ENCODE measurements at places on chromosomes 13 and 19.

- no peak for DNase-seq
Observed at GRCh38 chr19:23561341-23561740, 125.7 kb downstream of the ZNF675 start.

DNA sequence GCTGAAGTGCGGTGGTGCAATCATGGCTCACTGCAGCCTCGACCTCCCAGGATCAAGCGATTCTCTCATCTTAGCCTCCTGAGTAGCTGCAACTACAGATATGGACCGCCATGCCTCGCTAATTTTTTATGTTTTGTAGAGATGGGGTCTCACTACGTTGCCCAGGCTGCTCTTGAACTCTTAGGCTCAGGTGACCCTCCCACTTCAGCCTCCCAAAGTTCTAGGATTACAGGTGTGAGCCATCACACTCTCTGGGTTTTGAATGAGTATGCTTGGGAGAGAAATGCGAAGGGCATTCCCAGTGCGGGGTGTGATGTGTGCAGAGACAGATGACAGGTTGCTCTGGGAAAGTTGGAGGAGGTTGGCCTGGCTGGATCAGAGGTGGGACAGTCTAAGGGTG is 49.0 kb downstream of the RYR1 start:
- DNase-seq, result no peak

GRCh38 chr19:46478356-46478986 is 7.1 kb upstream of the PNMA8A start:
- DNase-seq, result no peak

DNA sequence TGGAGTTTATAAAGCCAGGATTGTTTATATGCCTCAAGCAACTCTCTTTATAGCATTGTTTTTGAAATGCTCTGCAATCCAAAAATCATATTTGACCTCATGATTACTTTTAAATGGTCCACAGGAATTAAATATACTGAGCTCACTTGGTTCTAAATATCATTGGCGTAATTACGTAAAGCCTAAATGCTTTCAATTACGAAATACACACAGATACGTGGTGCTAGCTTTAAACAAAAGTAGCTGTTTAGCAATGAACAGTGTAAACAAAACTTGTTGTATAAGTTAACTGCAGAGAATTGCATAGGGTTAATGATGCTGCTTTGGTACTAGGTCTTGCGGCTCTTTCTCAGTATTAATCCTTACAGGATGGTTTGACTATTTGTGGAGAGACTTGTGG is 346.6 kb downstream of the COG6 start:
- no peak for DNase-seq

DNA sequence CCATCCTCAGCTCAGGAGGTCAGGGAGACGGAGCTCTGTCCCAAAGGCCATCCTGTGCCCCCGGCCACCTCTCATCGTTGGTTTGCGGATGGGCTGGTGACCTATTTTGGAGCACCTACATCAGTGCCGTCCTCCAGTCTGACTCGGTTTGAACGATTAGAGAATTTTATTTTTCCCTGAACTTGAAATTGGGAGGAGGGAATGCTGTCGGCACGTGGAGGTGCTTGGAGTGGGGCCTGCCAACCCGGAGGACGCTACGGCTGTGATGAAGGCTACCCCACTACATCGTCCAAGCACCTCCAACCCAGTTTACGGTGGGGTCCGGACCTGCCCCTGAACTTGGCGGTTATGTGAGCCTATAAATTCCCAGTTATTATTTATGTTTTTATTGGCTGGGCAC is 3.0 kb upstream of the ZNF554 start:
- DNase-seq, result no peak

GRCh38 chr13:27170516-27171243 is 931 bp downstream of the USP12 start:
- DNase-seq, result peak; percentile 2

- no peak for DNase-seq
Observed at GRCh38 chr19:30596813-30597399, 224.7 kb downstream of the ZNF536 start.

DNA sequence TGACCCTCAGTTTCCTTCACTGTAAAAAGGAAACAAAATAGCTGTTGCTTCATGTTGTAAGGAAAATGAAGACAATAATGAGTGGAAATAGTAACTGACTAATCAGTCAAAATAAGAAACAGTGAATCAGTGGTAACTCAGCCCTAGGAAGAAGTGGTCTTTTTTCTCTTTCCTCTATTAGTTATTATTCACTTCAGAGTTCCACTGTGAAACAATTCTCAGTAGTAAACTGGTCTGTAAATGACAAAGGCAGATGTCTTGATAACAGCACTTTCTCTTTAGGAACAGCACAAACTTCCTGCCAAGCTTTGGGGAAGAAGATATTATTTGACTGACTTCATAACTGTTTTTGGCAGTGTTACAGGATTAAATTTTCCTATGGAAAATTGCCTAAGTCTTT is 600.5 kb upstream of the KLHL1 start:
- DNase-seq, result no peak

DNA sequence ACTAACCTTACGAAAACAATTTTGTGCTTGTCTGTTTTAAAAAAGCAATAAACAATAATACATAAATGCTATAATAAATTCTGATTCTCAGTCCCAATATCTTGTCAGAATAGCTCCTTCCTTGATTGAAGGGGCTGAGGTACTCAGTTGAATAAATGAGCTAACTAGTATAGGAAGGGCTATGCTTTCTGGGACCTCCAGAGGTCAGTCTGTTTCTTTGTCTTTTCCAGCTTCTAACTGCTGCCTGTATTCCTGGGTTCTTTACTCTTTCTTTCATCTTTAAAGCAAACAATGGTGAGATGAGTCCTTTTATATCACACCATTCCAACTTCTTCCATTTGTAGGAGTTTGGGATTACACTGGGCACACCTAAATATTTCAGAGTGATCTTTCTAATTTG is 1297.0 kb upstream of the ATXN8OS start:
- DNase-seq, result peak; percentile 3

DNA sequence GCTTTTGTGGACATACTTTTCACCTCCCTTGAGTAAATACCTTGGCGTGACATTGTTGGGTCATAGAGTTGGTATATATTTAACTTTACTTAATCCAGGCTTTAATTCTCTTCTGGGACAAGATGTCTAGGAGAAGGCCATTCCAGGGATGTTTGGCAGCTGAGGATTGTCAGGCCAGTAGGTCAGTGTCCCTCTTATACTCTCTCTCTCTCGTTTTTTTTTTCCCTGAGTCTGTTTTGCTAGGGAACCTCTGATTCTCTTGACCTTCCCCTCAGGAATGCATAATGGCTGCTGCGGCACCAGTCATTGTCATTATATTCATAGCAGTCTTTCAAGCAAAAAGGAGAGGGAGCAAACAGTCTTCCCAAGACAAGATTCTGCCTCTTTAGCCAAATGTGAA is 48.8 kb downstream of the BICRA start:
- no peak for DNase-seq

- DNase-seq, result no peak
Observed at GRCh38 chr19:15556634-15557181, 48.4 kb downstream of the CYP4F22 start.

GRCh38 chr19:53079313-53079924 is 23.8 kb downstream of the ZNF160 start:
- DNase-seq, result no peak

GRCh38 chr19:13118424-13119193 is 545 bp downstream of the NACC1 start:
- DNase-seq, result peak; percentile 45

GRCh38 chr13:52736891-52737290 is 2.7 kb downstream of the CNMD start:
- no peak for DNase-seq

GRCh38 chr19:872266-872951 is 12.9 kb downstream of the CFD start:
- DNase-seq, result no peak

DNA sequence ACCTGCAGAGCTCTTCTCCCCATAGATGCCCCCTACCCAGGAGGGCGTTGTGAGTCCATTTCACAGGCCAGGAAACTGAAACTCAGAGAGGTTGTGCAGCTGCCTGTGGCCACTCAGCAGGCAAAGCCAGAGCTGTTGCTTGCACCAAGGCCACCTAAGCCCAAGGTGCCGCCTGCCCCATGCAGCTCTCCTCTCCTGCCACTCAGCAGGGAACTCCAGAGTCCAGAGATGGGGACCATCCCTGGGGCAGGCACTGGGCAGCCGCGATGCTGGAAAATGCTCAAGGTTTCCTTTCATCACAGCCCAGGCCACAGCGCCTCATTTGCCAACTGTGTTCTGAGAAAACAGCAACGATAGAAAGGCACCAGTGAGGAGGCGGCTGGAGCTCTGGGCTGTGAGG is 41.0 kb upstream of the PEPD start:
- no peak for DNase-seq

DNA sequence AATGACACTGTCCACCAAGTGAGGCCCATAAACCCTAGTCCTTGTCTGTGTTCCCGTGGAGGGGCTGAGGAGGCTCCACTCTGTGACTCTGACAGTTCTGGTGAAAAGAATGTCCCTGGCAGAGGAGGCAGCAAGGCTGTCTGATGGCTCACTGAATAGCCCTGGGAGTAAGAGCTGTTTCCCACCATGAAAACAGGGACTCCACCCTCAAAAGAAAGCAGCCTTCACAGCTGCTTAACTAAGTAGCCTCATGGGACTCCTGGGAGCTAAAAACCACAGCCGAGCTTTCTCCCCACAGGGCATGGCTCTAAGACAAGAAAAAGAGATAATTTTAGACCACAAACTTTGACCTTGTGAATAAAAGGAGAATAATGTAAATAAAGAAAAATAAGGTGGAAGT is 135.1 kb upstream of the FRY start:
- no peak for DNase-seq

- DNase-seq, result no peak
Observed at GRCh38 chr13:31209172-31209840, 9.5 kb downstream of the B3GLCT start.

- no peak for DNase-seq
Observed at GRCh38 chr13:26019251-26019650, 32.6 kb downstream of the SHISA2 start.

GRCh38 chr19:29491995-29492577 is 33.7 kb upstream of the VSTM2B start:
- no peak for DNase-seq

DNA sequence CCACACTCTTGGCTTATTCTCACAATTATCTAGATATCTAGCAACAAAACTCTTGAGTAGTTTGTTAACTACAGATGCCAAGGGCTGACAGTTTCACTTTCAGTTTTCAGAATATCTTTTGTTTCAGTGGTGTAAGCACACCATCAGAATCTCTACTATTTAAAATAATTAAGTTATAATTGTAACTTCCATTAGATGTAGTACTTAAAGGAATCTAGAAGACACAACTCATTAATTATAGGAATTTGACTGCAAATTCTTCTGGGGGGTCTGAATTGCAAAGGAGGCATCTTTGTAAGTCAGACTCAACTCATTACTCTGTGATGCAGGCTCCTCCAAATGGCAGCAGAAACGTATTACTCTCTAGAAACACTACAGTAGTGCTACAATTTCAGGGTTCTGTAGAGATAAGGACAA is 44.9 kb upstream of the USPL1 start:
- peak; percentile 25 for DNase-seq

GRCh38 chr19:39390451-39390750 is 505 bp downstream of the PAF1 start:
- no peak for DNase-seq

- no peak for DNase-seq
Observed at GRCh38 chr19:29292153-29292552, 79.2 kb upstream of the UQCRFS1 start.

- peak; percentile 18 for DNase-seq
Observed at GRCh38 chr19:18173572-18174288, at the start of gene IFI30. Gene IFI30 (plus strand): TSS chr19:18173813. CDS start chr19:18173842, 29 bp downstream.

DNA sequence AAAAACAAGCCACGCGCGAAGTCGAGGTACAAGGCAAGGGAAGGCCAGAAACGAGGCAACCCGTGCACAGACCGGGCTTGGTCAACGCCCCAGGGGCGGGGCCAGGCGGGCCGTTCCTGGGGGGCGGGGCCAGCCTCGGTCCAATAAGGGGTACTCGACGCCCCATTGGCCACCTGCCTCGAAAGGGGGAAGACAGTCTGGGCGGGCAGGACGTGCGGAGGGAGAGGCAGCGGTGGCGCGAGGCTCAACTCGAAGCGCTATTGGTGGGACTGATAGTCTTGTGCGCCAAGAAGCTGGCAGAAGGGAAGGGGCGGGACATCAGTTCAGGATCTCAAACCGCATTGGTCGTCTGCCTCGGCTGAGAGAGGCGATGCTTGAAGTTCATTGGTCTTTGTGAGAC is at the start of gene LYPD4:
Gene LYPD4, minus strand, starts transcription at position 83 of the 400 bp plus-strand sequence. CDS start 5,398 bp downstream, outside the sequence.
- no peak for DNase-seq

GRCh38 chr13:49620170-49620621 is 8.1 kb upstream of the ARL11 start:
- DNase-seq, result peak; percentile 33

GRCh38 chr13:61413572-61414535 is 1.8 kb downstream of the PCDH20 start:
- DNase-seq, result no peak

- DNase-seq, result no peak
Observed at GRCh38 chr13:99501848-99502301, 603 bp downstream of the TM9SF2 start.

- no peak for DNase-seq
Observed at GRCh38 chr13:33452873-33453517, 167.4 kb upstream of the STARD13 start.

Measured in Kasumi-1 (cell line).